ENCODE measurements at places on chromosomes 1 and 21.

GRCh38 chr21:37842163-37842919, 73.9 kb downstream of the KCNJ6 start:
- no peak for DNase-seq

- DNase-seq = peak; percentile 9
Measured at GRCh38 chr1:3319874-3320245, 134.6 kb upstream of the ARHGEF16 start.

- no peak for DNase-seq
Measured at GRCh38 chr1:2052756-2053155, 2.5 kb downstream of the PRKCZ start.

- DNase-seq = no peak
Measured at GRCh38 chr1:231856426-231856825, 229.8 kb downstream of the DISC1 start.

DNA sequence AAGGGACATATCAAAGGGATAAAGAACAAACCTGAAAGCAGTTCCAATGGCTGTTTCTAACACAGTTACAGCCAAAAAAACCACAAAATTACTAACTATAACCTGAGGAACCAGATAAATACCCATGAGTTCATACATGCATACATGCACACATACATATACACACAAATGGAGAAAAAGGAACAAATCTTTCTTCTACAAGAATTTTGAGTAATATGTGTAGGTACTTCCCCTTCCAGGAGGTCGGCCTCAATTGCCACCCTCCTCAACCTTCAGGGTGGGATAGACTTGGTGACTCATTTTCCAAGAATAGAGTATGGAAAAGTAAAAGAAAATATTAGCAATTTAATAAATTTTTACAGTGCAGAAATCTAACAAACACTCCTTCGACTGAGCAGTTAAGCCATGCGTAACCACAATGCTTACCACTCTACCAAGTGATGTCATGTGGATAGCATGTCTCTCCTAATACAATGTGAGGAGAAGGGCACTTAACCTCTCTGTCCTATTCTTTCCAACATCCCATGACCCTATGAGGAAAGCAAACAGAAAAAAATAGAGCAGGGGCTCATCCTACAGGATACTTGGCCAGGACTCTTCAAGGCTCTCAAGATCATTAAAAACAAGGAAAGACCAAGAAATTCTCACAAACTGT, 243.0 kb upstream of the RUNX1 start:
- no peak for DNase-seq

DNA sequence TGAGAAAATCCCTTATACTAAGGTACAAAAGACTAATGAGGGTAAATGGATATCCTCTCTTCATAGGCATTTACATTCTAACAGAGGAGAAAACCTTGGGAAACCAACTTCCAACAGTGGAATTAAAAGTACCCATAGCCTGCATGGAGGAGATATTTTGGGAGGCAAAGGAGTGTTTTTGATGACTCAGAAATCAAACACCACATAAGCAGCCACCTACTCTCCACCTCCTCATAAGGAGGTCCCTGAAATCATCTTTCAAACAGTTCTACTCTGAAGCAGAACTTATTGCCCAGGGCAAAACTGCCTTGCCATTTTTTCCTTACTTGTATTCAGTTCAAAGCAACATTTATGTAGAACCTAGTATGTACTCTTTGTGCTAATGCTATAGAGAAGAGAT, 211.3 kb downstream of the KCNH1 start:
- no peak for DNase-seq

DNA sequence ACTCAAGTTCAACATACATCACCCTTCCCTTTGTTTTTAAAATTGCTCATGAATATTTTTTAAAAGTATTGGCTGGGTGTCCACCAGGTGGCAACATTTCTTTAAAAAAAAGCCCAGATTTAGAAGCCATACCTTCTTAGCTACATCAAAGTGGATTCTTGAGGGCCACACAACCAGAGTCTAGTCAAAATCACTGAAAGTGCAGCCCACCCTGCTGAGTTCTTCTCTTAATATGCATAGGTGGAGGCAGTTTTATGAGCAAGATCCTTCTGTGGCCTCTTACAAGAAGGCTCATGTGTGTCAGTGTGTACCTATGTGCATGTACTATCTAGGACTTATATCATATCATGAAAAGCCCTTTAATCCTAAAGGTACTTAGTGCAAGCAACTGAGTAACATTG, 16.9 kb upstream of the GNG12 start:
- peak; percentile 46 for DNase-seq

GRCh38 chr1:44489481-44489880, 84.4 kb downstream of the RNF220 start:
- no peak for DNase-seq

DNA sequence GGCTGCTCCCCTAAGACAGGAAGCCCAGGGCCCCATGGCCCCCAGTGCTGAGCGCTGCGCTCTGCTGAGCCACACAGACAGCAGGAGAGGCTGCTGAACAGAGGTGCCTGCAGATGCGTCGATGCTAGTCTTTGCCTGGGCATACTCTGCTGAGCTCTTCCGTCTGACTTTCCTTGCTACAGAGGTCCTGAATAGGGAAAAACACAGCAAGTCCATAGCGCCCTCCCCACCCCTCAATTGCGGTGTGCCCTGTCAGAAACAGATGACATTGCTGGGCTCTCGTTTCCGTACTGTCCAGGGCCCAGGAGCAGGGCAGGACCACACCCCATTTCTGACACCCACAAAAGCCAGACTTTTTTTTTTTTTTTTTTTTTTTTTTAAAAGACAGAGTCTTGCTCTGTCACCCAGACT, 252.5 kb downstream of the SDCCAG8 start:
- no peak for DNase-seq

DNA sequence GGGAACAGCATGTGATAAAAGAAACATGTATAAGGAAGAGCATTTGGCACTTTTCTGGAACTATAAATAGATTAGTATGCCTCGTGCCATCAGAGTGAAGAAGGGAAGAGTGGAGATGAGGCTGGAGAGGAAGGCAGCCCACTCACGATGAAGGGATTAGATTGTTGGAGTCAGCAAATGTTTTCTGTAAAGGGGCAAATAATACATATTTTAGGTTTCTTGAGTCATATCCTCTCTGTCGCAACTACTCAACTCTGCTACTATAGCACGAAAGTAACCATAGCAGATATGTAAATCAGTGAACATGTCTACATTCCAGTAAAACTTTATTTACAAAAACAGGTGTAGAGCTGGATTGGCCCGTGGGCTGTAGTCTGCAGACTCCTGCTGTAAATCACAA, 147.8 kb downstream of the TENT5C start:
- no peak for DNase-seq

DNA sequence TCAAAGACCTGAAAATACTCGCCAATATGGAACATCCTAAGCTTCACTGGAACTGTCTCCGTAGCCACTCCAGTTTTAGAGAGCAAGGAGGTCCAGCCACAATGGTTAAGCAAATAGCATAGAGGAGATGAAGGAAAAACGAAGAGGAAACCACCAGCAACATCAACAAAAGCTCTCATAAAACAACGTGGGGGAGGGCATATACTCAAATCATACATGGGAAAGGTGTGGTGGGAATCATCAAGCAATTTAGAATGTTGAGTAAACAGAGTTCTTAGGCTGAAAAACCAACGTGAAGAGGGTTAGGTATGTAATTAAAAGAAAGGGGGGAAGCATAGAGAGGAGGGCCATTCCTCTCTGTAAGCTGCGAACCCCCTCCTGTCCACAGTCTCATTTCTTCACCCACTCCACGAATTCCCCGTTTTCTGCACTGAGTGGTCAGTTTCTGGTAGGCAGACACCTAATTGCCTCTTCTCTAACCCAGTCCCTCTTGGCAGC, 1.0 kb downstream of the TMEM59 start:
- peak; percentile 2 for DNase-seq

DNA sequence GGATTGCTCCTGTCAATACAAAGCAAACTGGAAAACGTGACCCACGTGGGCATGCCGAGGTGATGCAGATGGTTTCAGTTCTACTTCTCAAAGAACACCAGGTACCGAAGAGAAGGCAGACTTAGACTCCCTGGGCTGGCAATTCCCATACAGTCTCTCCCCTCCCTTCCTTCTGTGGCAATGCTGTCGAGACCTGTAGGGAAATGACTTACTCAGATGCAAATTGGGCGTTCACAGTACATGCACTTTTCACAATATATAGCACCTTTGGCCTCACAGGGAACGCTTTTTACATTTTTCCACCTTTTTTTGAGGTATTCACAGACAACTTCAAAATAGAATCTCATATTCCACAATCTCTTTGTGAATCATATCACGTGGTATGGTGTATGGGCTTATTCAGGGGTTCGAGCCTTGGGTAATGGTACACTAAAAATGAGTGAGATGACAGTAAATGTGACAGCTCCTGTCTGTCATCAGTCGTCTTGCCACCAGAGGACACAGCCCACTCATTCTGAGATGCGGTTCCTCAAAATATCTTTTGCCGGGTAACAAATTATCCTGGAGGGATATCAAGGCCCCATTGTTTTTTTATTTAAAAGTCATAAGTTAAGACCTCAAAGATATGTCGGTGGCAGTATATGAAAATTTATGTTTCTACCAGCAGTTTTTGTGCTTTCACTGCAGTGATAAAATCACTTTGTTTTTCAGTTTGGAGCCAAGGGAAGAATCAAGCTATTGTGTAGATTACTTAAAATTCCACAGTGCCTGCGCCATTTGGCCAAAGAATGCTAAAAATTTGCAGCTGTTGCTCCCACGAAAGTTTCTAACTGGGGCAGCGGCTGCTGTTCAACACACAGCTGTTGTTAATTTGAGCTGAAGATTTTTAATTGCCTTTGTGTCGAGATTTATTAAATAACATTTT, 168.4 kb downstream of the ZZZ3 start:
- DNase-seq = no peak

GRCh38 chr1:233295237-233295974, at the start of gene PCNX2:
TSS of gene PCNX2 (minus strand) at chr1:233295725. CDS start at chr1:233295478, 247 bp downstream.
- DNase-seq = peak; percentile 57

GRCh38 chr1:208513799-208514198, 269.6 kb upstream of the PLXNA2 start:
- no peak for DNase-seq

DNA sequence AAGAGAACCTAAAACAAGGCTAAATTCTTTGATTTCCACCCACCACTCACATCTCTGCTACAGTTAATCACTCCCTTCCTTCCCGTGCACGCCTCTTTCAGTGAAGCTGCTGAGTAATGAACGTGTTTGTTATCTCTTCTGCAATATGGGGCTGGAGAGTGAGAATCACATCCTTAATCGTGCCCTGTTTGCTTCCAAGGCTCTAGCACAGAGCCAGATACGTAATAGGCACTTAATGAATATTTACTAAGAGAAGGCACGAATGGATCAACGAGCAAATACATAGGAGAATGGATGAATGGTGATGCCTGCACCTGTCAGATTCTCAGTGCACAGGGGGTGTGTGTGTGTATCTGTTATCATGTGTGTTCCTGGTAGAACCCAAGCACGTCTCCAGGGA, 22.1 kb upstream of the FAM43B start:
- no peak for DNase-seq

GRCh38 chr21:25550352-25551120, 56.7 kb downstream of the MRPL39 start:
- DNase-seq = no peak

GRCh38 chr1:75908717-75909152, 23.5 kb downstream of the ASB17 start:
- peak; percentile 82 for DNase-seq

DNA sequence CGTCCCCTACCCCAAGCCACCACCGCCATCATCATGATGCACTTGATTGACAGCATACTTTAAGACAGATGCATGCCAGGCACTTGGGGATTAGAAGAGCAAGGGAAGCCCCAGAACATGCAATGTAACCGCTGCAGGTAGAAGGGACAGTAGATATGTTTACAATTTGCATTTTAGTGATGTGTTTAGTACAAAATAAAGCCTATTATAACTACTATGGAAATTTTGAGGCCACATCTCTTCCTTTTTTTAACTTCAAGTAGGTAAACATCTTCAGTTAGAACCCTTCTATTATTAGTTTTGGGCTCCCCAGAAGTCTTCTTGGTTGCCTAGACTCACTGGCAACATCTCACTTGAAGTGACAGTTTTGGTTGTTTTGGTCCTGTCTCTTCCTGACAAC, 25.3 kb downstream of the CR1L start:
- no peak for DNase-seq

- DNase-seq = no peak
Measured at GRCh38 chr1:221169447-221169889, 290.2 kb downstream of the HLX start.

GRCh38 chr1:229209386-229209785, 61.5 kb upstream of the RAB4A start:
- no peak for DNase-seq

GRCh38 chr21:25441835-25442234, 165.4 kb downstream of the MRPL39 start:
- DNase-seq = no peak

- DNase-seq = no peak
Measured at GRCh38 chr1:222880587-222880986, 65.7 kb downstream of the DISP1 start.

DNA sequence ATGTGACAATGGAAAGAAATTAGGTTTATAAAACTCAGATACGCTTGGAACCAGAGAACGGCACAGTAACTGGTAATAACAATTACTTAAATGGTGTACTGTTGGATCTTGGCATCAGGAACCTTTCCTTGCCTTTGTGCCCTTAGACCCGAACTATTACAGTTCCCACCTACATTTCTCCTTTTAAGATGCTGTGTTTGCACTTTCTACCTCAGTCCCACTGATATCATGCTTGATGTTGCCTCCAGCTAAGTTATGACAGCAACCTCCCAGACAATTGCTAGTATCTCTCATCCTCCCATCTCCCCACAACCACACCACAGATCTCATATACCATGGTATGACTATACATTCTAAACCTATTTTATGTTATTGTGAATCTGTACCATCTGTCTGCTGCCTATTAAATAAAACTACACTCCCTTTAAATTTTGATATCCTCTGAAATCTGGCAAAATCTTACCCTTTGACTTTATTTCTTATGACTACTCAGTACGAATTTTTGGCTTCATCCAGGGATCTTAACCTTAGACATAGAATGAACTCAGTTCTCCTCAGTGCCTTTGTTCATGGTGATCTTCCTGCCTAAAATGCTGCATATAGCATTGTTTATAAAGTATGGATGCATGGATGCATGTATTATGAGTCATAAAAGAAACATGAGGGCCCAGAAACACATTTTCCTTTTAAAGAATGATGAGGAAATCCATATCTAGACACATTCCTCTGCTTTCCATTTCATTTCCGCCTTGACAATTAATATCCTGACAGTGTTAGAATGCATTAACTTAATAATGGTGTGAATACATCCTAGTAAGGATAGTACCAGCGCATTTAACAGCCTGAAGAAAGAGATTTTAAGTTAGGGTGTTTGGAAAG, 64.1 kb downstream of the LRRC8D start:
- DNase-seq = no peak

GRCh38 chr1:31299365-31299764, 2.5 kb downstream of the ZCCHC17 start:
- no peak for DNase-seq

DNA sequence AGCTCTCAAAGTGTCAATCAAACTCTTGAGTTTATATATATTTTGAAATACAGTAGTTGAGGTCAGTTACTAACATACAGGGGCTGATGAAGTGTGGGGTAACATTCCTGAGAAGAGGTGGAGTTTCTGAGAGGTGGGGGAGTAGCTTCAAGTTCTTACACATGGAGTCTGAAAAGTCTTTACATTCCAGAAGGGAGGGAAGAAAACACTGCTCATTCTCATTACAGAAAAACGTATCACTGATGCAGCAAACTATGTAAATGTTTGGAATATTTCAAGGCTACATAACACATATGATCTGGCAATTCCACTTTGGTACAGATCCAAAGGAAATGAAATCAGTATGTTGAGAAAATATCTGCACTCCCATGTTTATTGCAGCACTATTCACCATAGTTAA, 1065.8 kb upstream of the B3GALT2 start:
- no peak for DNase-seq

All from NCI-H524 (cell line).